ENCODE measurements at places on chromosomes 7 and 10.

DNA sequence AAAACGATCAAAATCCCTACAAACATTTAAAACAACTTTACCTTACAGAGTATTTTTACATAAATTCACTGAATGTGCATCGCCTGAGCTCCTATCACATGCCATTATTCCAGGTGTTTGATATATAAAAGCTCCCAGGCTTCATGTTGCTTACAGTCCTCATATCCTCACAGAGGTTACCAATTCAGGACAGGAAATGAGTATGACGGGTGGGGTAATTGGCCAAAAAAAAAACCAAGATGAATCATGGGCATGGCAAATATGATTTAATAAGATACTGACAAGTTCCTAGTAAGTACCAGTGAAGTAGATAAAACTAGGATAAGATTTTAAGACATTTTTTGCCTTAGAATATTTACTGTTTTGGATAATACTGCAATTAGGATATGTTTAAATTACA is 135.8 kb downstream of the KMT2E start:
- no peak for DNase-seq

- DNase-seq: no peak
Measured at GRCh38 chr10:112282086-112282485, 1.1 kb upstream of the TECTB start.

GRCh38 chr10:123550675-123551096 is 115.5 kb upstream of the GPR26 start:
- no peak for DNase-seq

- no peak for DNase-seq
Measured at GRCh38 chr7:121081327-121081936, 92.9 kb downstream of the CPED1 start.

- no peak for DNase-seq
Measured at GRCh38 chr7:156360835-156361234, 279.7 kb upstream of the RNF32 start.

DNA sequence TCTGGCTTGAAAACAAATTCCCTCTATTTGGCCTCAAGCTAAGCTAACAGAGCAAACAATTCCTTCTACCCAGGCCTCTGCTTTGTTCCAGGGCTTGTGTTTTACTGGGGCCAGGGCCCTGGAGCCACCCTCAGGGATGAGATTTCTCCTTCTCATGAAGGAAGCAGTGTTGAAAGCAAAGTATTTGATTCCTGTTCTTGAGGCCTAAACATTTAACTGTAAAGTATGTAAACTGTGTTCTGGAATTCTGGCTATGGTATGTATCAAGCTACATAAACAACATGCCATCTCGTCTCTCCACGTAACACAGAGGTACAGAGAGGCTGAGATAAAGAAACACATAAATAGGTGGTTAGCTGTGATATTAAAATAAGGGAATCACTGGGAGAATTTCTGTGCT is 81.8 kb downstream of the HERPUD2 start:
- no peak for DNase-seq

GRCh38 chr7:4073750-4074149 is 608.3 kb upstream of the FOXK1 start:
- no peak for DNase-seq

GRCh38 chr10:78640796-78641636 is 427.8 kb upstream of the ZMIZ1 start:
- DNase-seq: no peak
